GM12864 (cell line): ENCODE measurements at places on chromosomes 11 and 22.
A peak's percentile ranks its signal among the peaks of the same experiment; 100 is the strongest.

DNA sequence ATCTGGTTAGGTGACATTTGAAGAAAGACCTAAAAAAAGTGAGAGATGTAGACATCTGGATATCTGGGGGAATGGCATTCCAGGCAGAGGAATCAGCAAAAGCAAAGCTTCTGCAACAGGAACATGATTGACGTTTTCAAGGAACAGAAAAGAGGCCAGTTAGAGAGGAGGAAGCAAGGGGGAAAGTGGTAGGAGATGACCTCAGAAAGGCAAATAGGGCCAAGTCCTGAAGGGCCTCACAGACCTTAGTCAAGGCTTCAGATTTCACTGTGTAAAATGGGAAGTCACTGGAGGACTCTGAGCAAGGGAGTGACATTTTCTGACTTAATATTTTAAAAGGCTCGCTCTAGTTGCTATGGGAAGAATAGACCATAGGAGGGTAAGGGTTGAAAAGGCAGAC is 9.7 kb downstream of the DEUP1 start:
- DNase-seq, result no peak

- no peak for DNase-seq
These were observed 84.3 kb upstream of the TMEM45B start for GRCh38 chr11:129731316-129731715.

DNA sequence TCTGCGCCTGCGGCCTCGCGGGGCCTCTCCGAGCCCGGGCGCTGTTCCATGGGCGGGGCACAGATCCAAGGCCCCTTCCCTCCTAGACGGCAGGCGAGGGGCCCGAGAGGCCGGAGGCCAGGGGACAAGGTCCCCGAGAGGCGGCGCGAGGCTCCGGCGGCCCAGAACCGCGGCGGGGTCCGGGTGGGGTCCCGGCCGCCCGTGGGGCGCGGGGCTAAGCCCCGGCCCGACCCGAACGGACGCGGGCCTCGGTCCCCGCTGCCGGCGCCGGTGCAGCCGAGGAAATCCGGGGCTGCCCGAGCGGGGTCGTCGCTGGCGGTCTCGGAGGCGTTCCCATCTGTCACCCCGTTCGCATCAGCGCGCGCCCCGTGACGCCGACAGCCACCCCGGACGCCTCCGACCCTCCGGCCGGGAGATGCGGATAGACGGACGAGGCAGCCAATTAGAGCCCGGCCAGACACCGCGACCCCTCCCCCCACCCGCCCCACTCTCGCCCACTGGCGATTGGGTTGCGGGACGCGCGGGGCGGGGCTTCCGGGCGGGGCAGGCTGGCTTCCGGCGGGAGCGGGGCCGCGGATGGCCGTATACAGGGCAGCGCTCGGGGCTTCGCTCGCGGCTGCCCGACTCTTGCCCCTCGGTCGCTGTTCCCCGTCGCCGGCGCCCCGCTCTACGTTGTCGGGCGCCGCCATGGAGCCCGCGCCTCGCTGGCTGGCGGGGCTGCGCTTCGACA is at the start of gene SELENOO:
TSS of gene SELENOO (plus strand) at position 551 of the 730 bp plus-strand sequence. CDS start at position 577, 26 bp downstream.
- peak; percentile 65 for DNase-seq

- DNase-seq, result no peak
These were observed 930.4 kb downstream of the TBC1D22A start for GRCh38 chr22:47692811-47693210.

DNA sequence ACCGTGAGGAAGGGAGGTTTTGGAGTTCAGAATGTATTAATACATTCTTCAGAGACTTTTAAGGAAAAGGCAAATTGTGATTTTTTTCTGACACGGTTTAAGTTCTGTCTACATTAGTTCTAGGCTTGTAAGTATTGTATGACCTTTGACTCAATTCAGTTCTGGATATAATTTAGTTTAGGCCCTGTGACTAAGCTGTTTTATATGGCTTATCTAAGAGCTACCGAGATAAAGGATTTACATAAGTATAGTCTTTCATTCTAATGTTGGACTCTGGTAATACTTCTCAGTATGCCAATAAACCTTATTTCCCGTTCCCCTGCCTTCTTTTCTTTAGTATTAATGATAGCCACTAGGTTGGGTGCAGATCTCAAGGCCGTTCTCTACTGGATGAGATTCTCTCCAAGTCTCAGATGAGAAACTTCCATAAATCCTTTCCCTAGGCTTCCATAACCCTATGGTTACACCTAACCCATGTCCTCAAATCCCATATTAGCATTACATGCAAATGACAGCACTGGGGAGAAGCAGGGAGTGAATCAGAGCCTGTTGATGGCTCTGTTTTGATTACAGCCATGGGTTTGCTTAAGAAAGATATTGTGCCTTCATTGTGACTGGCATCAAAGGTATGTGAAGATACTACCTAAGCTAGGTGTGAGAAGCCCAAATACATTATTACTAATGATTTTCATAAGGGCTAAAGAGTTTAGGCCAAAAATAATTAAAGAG is 38.7 kb downstream of the BARX2 start:
- no peak for DNase-seq

DNA sequence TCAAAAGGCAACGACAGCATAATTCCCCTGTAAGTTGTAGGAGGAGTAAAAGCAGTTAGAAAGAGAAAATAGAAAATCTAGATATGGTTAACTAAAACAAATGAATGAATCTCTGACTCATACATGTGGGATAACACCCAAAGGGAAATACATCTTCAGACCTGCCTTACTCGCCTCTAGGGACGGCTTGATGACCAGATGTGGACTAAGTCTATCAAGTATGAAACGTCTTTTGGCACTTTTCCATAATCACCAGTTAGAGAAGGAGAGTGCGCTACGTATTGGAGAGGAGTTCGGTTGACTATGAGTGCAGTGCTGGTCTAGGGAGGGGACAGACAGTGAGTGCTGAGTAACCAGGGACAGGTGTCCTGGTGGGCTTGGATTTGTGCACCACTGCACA is 459.9 kb downstream of the OPCML start:
- DNase-seq, result no peak

- peak; percentile 53 for DNase-seq
These were observed at the start of gene CSF2RB for GRCh38 chr22:36913427-36914389. CSF2RB (plus strand) TSS chr22:36913628; CDS start chr22:36922208, 8,580 bp downstream.

- no peak for DNase-seq
These were observed 13.1 kb upstream of the MMP1 start for GRCh38 chr11:102810950-102811660.

GRCh38 chr11:127063241-127063640 is 62.7 kb upstream of the KIRREL3 start:
- DNase-seq, result no peak

DNA sequence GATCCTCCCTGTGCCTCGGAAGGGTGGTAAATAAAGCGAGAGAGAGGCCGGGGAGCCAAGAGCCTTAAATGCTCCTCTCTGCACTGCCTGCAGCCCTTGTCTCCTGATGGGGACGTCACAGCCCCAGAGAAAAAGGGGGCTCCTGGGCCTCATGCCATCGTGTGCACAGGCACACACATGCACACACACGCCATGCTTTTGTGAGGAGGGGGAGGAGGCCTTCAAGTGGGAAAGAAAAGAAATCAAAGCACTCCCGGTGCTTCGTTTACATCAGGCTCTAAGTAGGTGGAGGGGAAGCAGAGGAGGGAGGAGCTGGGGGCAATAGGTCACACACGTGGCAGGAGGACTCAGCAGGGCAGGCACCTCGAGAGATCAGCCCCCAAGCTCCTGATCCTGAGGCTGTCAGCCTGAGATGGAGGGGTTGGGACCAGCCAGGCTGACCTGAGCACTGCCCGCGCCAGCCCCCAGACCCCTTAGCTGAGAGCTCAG is 68.2 kb upstream of the NECTIN1 start:
- DNase-seq, result no peak

GRCh38 chr11:27300974-27301373 is 62.0 kb downstream of the CCDC34 start:
- DNase-seq, result no peak

DNA sequence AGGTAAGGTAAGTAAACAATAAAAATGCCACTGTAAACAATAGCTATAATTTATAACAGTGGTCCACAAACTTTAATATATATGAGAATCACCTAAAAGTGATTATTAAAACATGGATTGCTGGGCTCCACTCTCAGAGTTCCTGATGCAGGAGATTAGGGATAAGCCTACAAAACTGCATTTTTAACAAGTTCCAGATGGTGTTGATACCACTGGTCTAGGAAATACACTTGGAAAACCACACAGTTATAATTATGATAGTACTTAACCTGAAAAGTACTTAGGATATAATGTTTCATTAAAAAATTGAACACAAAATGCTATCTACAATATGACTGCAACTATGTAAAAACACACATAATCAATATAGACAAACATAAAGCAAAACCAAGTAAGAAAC is 20.4 kb downstream of the FCHSD2 start:
- DNase-seq, result no peak

DNA sequence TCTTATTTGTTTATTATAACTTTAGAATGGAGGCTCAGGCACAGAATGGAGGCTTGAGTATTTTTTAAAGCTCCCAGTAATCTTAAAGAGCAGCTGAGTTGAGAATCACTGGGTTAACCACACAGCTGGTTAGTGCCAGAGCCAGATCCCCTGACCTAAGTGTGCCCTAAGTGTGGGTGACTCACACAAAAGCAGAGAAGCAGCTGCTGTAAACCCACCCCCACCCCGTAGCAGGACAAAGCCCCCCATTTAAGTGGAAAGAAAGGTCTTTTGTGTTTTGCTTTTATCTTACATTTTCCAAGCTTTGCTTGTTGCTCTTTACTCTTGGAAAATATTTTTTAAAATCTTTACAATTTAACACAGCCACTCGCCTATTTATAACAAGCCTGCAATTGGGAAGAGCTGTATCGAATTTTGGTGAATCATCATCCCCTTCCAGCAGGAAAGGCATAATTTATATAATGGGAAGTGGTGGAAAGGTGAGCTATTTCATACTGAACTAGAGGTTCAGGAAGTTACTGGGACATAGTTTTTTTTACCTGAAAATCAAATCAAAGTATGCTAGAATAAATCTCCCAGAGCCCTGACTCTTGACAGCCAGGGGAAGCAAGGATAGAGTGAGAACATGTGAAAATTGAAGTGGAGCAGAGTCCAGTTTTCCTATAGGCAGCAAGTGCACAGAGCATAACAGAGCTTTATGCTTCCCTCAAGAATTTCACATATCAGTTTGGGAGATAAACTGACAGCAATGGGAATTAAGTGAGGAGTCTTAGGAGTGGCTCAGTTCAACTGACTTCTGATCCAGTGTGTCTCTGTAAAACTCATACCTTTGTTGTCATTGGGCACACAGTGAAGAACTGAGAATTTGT is 405.7 kb downstream of the AASDHPPT start:
- no peak for DNase-seq

DNA sequence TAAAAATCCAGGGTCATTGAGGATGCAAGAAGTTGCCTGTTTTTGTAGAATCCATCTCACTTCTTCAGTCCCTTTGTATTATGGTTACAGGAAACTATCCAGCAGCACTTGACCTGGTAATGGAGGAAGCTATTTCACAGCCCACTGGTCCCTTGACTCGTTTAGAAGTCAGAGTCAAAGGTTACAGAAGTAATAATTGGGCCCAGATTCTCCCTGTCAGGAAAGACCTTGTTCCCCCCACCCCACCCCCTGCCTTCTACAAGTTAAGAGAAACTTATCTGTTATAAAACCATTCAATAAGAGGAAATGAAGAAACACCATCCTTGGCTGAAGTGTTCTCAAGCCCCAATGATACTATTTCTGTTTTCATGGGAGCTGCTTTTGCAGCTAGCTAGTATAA is 65.8 kb downstream of the CSTPP1 start:
- no peak for DNase-seq

DNA sequence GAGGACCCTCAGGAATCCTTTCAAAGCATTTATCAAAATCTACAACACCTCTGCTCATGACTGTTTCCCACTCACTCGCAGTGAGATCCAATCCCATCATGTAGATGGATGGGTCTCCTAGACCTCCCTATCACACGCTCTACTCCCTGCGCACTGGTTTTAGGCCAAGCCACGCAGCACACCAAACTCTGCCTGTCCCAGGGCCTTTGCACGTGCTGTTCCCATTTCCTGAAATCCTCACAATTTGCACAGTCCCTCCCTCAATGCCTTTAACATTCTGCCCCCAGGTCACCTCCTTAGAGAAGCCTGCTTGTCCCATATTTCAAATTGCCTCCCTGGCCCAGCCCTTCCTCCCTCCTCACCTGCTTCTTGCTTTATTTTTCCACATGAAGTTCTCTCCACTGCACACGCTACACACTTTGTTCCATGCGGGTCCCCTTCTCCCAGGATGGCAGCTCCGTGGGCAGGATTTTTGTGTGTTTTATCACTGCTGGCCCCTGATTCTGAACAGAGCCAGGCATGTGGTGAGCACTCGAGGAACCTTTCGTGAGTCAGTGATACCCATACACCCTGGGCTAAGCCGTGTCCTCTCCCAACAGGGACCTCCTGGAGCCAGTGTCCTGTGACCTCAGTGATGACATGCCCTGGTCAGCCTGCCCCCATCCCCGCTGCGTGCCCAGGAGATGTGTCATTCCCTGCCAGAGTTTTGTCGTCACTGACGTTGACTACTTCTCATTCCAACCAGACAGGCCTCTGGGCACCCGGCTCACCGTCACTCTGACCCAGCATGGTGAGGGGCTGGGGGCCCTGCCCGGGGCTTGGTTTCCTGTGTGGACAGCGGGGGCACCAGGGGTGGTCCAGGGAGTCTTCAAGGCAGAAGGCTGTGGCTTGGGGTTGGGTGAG is 12.2 kb downstream of the CSF2RB start:
- DNase-seq, result no peak
